ENCODE measurements at places on chromosomes 7 and 10.

- no peak for DNase-seq
These were observed 57.8 kb upstream of the RAB18 start for GRCh38 chr10:27446091-27446918.

DNA sequence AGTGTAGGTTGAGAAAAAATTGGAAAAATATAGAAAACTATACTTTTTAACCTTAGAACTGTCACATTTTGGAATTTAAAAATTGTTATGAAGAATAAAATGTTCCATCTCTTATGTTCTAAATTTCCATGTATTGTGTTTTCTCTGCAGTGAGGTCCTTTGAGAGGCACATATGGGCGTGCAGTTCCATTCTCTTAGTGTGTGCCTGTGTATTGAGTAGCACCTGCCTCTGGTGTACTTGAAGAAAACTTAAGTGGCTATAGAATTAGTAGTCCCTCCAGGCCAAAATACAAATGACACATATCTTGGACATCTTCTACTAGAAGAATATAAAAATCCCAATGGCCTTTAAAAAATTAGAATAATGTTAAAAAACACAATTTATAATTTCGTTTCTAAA is 149.2 kb downstream of the BICC1 start:
- DNase-seq, result no peak

- DNase-seq, result no peak
These were observed 127.9 kb downstream of the LHPP start for GRCh38 chr10:124589491-124590041.

DNA sequence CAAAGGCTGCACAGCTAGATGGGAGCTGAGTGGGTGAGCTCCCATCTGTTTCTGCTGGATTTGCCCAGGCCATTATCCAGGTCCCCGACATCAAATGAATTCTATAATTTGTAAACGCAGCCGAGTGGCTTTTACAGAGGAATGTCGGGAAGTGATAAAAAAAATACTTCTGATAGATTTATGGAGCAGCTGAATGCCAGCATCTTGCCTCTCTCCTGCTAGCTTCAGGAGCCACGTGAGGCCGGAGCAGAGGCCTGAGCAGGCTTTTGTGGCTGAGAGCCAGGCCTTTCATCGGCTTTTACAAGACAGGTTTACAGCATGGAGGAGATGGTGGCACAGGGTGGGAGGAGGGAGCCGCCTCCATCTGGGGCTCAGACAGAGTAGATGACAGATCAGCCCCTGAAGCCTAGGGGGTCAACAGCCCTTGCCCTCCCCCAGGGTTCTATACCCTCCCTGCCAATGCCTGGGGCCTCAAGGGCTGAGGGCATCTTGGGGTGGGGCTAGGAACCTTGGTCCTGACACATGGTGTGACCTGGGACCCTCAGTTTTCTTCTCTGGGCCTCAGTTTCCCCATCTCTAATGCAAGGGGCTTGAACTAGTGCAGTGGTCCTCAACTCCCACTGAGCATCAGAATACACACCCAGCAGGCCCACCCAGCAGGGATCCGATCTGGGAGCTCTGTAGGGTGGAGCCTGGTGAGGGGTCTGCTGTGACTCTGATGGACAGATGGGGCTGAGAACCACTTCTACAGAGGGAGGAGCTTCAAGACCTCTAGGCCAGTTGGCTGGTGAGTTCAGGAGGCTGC is 44.2 kb upstream of the PCBD1 start:
- DNase-seq, result no peak

DNA sequence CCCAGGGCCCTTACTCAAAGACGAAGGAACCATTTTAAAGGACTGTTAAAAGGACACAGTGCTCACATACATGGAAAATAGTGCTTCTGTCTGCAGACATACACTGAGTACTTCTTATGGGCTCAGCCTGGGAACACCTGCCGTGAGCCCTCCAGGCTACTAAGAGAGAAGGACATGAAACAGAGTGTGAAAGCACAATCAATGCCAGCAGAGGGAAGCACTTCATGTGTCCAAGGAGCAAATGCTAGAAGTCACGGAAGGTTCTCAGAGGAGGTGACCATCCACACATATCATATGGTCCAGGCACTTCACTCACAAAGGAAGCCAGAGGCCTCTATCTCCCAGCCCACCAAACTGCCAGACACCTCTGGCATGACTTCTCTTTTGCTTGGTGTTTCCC is 15.5 kb downstream of the ELMO1 start:
- no peak for DNase-seq

DNA sequence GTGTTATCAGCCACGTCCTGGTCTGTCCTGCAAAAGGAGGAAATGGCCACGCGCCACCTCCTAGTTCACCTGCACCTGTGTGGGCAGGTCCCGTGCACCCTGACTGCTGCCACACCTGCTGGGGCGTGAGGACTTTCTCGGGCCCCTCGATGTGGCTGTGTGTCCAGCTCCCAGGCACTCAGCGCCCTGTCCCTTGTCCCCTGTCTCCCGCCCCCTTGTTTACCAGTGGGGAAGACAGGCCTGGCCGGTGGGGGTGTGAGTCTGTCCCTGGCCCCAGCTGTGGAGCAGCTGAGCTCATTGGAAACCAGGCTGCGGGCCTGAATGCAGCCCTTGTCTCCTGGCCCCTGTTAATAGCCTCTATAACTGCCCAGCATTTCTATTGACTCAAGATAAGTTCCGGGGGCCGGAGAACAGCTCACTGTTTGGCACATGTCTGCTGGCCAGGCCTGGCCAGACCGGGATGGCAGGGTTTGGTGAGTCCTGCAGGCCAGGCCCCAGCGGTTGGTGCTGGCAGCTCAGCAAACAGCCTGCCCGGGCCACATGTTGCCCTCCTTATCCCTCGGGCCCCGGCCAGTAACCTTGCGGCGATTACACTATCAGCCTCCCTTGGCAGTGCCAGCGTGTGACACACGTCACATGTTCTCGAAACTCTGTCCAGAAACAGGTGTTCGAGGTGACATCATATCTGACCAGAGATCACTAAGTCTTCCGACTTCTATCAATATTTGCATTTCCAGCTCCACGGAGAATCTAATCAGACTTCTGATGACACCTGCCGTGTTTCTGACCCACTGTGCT is 52.1 kb downstream of the FOXL3 start:
- DNase-seq, result no peak

GRCh38 chr7:156895024-156895780 is 2.2 kb upstream of the LMBR1 start:
- DNase-seq, result no peak

GRCh38 chr7:22447762-22448161 is 52.2 kb downstream of the STEAP1B start:
- no peak for DNase-seq

- DNase-seq, result no peak
These were observed 145.2 kb downstream of the GRM3 start for GRCh38 chr7:86788948-86789347.

- DNase-seq, result peak; percentile 53
These were observed 1.8 kb downstream of the C10orf95 start for GRCh38 chr10:102449321-102450123.

GRCh38 chr7:132066761-132067171 is 509.5 kb downstream of the PLXNA4 start:
- no peak for DNase-seq

DNA sequence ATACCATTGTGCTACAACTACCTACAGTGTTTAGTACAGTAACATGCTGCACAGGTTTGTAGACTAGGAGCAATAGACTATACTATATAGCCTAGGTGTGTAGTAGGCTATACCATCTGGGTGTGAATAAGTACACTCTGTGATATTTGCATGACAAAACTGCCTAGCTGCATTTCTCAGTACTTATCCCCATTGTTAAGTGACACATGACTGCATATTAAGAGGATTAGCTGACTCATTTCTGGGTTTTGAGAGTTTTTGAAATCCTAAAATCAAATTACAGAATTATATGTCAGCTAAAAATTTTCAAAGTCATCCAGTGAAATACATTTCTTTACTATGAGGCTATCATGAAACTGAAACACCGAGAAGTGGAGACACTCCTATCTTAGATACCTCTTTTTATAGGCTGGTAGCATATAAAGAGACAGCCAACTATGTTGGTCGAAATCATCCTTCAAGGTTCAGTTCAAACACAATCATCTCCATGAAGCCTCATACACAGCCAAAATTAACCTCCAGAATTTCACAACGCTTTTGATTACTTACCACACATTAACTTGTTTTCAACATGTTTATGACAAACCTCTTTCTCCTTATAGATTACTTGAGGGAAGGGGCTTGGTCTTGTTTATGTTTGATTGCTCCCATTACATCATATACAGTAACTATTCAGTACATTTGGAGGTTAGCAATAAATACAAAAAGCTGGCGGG is 89.8 kb upstream of the ANK3 start:
- DNase-seq, result no peak

GRCh38 chr7:155255621-155256020 is 42.1 kb upstream of the INSIG1 start:
- no peak for DNase-seq
